ENCODE measurements at places on chromosomes 3 and 15.

DNA sequence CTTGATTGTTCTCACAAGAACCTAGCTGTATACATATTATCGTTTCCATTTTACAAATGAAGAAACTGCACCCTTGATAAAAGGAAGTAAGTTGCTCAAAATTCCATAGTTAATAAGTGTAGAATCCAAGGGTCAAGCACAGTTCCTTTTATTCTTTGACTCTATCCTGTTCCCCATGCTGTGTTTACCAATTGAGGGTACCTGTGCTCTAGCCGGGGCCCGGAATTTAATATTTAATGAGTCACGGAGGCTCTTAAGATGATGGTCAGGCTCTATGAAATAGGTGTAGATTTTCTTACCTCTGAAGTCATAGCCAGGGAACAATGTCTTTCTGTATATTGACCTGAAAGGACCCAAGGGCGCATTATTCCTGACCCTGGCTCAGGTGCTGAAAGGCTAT lies 65.2 kb downstream of the LPP start:
- no peak for DNase-seq

DNA sequence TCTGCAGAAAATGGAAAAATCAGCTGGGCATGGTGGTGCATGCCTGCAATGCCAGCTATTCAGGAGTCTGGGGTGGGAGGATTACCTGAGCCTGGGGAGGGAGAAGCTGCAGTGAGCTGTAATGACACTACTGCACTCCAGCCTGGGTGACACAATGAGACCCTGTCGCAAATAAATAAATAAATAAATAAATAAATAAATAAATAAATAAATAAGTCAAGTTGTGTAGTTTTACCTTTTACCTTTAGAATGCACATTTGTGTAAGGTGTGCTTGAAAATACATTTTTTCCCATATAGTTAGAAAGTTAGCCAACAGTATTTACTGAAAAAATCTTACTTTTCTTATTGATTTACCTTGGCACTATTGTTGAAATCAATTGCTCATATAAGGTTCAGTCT lies 515.6 kb downstream of the NAALADL2 start:
- no peak for DNase-seq

GRCh38 chr3:121670676-121671075 lies 10.0 kb upstream of the HCLS1 start:
- no peak for DNase-seq

DNA sequence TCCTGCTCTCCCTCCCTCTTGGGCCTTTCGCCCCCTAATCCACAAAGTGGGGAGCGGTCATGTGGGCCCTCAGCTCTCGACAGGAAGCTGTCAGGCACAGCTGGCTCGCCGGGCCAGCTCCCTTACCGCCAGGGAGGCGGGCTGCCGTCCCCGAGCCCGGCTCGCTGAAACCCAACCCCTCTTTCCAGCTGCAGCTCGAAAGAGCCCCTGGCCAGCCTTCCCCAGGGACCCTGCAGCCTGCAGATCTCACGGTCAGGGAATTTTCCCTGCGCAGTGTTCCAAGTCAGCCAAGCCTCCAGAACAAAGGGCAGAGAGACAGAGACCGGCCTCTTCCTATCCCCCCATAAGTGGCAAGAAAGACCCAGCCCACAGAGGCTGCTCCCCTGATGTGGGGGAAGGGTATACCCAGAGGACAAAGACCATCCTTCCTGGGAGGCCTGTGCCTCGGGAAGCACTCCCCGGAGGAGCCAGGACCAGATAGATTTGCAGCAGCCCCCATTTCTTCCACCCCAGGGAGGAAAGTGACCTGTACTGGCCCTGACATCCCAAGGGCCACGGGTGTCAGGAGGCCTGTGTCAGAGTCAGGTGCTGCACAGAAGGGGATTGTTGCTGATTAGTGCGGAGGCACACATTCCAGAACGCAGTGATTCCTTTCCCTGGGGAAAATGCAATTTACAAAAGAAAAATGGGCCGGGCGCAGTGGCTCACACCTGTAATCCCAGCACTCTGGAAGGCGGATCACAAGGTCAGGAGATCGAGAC lies 32.6 kb downstream of the MAGEF1 start:
- DNase-seq: no peak

DNA sequence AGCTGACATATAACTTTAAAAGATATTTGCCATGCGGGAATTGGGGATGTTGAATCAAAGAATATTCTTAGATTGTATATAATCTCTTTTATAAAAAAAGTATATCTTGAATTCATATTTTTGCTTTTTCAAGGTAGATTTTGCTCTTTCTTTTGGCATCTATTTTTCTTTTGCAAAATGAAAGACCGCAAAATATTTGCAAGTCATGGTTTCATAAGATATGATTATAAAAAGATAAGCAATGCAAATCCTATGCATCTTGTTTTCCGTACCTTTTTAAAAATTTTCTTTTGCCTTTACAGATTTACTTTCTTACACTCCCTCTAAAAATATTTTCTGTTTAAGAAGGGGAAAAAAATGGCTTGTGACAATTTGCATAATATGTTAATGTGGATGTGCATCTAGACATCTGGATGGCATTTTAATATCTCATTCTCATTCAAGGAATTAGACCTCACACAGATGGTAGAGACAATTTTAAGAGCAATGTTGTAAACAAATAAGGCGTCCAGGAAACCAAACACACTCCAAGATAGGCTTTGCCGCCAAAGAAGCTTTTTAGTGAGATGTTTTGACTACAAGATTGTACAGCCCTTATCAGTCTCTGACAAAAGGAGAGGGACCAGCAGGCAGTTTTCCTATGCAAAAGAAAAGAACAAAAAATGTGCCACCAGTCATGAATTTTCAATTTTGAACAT lies 371.1 kb downstream of the CHL1 start:
- no peak for DNase-seq

DNA sequence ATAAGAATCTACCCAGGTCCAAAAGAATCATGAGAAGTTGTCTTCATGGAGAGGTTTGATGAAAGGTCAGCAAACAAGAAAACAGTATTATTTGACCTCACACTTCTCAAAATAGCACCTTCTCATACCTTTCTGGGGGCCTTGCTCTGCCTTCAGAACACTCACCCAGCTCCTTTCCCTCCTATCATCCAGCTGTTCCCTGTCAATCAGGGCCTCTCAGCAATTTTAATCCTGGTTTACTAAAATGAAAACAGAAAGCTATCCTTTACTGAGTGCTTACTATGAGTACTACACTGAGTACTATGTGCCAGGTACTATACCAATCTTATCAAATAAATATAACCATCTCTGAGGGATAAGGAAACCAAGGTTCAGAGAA lies 138.6 kb downstream of the GAP43 start:
- DNase-seq: no peak

DNA sequence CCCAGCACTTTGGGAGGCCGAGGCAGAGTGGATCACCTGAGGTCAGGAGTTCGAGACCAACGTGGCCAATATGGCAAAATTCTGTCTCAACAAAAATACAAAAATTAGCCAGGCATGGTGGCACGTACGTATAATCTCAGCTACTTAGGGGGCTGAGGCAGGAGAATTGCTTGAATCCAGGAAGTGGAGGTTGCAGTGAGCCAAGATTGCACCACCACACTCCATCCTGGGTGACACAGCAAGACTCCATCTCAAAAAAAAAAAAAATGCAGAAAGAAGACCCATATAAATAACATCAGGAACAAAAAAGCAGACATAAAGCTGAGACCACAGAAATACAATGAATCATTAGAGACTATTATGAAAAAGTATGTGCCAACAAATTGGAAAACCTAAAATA lies 235.2 kb upstream of the VEPH1 start:
- no peak for DNase-seq

GRCh38 chr15:67834581-67835296 lies 5.1 kb downstream of the RNU6-1 start:
- DNase-seq: no peak

DNA sequence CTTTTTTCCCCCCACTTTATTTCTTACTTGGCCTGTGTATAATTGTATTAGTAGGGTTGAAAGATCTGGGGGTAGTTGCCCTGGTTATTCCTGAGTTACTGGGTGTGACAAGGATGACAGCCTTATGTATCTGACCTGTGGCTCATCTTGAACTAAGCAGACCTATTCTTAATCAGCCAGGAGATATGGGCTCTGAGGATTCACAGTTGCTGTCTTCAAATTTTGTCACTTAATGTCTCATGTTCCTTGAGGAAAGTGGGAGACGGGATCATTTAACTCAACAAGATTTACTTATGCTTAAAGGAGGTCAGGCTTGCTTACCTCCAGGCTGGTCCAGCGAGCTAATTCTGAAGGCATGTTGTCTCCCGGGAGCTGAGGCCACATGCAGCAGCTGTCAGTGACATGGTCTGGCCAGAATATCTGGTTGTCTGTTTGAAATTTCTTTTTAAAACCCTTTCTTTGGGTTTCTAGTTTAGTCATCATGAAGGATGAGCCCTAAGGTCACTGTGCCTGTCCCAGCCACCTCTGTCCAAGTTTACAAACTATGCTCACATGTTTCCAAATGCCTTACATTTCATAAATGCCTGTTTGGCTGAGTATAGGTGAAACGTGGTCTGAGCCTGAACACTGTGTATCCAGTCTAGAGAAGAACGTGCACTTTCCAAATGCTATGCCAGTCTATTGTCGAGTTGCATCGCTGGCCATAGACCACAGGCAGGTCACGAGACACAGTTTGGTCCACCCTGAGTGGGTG lies 26.8 kb downstream of the LRTM1 start:
- DNase-seq: no peak

- no peak for DNase-seq
These were observed 25.2 kb downstream of the IDH3A start for GRCh38 chr15:78174401-78174800.

DNA sequence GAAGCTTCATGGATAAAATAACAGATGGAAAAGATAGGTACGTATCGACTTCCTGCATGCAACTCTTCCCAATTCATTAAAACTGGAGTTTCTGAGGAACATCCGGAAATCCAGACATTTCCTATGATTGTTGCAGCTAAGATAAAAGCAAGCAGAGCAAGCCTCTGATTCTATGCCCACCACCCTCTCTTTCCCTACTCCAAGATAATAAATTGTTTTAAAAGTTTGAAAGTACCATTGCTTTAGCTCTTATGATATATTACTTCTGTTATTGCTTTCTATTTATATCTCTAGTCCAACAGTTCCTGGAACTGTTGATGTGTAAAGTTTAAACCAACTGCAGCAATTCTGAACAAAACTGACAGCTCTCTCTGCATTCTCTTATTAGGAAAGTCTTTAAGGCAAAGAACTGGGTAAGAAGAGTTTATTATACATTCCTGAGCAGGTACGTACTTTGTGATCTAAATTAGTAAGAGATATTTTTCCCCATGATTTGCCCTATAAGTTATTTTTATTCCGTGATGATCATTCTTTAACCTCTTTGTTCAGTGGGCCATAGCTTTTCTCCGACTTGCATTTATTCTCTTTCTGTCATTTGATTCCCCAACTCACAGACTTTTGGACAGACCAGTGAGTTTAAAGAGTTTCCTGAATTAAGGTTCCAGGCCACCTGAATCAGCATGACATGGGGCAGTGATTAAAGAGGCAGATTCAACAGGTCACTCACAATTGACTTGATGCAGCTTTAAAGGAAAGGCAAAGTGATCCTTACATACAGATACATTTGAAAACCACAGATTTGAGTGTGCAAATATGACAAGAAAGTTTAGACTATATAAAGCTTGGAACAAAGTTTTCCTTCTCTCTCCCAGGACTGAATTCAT lies 94.2 kb upstream of the THRB start:
- DNase-seq: no peak

DNA sequence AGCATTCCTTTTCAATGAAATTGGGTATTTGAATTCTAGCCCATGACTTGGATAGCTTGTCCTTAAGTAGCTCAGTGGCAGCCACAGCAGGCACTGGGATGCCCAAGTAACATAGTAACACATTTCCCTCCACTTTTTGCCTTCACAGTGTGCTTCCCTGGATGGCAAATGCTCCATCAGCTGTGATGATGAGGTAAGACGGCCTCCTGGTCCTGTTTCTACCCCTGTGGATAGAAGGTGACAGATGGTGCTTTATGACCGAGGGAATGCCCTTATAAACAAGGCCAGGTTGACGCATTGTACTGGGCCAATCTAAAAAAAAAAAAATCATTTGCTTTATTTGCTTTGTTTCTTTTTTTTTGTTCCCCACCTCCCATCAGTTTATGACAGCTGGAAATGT lies 41.8 kb upstream of the LRTM1 start:
- no peak for DNase-seq

GRCh38 chr3:125402639-125403038 lies 27.5 kb upstream of the ZNF148 start:
- DNase-seq: no peak

- no peak for DNase-seq
These were observed 255.3 kb downstream of the RORA start for GRCh38 chr15:60973637-60974415.

GRCh38 chr3:144028798-144029411 lies 57.3 kb downstream of the DIPK2A start:
- DNase-seq: no peak

GRCh38 chr15:69524814-69525213 lies 72.2 kb downstream of the RPLP1 start:
- DNase-seq: no peak

GRCh38 chr3:5197470-5198312 lies 10.2 kb downstream of the EDEM1 start:
- no peak for DNase-seq

DNA sequence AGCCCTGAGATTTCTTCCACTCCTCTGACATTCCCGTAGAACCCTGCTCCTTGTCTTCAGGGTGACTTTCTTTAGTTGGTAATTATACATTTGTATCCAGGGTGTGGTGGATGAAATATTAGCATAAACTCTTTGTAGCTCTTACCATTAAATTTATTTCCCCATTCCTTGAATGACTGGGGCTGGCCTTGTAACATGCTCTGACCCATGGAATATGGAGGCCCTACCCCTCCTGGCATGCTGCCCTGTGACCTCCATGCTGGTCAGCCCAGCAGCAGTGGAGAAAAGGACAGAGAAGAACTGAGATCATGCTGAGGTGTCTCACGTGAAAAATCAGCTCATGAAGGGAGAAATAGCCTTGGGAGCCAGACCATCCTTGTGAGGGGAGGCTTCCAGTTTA lies 96.1 kb upstream of the PROK2 start:
- DNase-seq: no peak

GRCh38 chr3:146334151-146334550 lies 83.2 kb upstream of the PLSCR4 start:
- no peak for DNase-seq

DNA sequence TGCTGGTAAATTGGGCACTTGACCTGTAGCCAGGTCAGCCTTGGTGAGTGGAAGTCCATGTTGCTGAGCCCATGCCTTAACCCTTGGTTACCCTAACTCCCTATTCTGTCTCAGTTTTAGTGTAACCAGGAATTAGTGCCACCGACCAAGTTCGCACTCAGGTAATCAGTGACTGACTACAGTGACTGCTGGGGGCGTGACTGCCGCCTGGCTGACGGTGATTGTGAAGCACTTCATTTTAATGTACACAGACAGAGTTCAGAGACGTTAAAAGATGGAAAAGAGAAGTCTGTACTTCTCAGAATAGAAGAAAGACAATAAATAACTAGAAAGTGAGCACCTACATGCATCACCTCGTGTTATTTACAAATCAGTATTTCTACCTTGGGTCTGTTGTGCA lies 17.3 kb downstream of the CFAP161 start:
- no peak for DNase-seq
